ENCODE measurements at places on chromosomes 13 and 19.

DNA sequence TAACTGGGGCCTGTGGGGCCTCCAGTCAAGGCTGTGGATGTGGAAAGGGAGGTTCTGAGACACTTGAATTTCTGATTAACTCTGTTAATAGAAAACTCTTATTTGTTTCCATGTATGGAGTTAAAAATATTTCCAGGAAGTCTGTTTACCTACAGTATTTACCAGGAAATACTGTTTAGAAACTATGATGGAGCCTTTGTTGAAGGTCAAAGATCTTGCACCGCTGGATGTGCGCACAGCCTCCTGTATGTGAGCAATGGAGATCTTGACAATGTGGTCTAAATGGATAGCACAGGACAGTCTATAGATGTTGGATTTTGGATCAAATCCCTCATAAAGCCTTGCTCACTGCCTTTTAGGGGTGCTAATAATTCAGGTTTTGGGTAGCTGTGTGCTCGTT, 268.4 kb downstream of the DLEU7 start:
- DNase-seq, result no peak

DNA sequence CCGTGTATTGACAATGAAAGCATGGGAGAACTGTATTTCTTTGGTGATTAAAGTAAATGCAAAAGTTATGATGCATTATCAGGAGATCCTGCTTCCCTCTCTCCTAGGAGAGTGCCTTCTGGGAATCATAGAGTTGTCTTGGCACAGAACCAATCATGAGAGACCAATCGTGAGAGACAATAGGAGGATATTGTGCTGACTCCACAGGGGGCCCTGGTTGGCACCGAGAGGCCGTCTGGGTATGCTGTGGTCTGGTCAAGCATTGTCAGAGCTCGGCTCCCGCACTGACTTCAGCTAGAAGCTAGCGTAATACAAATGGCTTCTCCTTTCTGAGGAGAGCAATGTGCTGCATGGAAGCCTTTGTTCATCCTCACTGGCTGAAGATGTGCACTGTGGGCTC, 131.5 kb upstream of the GJB6 start:
- DNase-seq, result no peak

- DNase-seq, result no peak
These were observed 8.7 kb upstream of the UBAC2 start for GRCh38 chr13:99191900-99192399.

DNA sequence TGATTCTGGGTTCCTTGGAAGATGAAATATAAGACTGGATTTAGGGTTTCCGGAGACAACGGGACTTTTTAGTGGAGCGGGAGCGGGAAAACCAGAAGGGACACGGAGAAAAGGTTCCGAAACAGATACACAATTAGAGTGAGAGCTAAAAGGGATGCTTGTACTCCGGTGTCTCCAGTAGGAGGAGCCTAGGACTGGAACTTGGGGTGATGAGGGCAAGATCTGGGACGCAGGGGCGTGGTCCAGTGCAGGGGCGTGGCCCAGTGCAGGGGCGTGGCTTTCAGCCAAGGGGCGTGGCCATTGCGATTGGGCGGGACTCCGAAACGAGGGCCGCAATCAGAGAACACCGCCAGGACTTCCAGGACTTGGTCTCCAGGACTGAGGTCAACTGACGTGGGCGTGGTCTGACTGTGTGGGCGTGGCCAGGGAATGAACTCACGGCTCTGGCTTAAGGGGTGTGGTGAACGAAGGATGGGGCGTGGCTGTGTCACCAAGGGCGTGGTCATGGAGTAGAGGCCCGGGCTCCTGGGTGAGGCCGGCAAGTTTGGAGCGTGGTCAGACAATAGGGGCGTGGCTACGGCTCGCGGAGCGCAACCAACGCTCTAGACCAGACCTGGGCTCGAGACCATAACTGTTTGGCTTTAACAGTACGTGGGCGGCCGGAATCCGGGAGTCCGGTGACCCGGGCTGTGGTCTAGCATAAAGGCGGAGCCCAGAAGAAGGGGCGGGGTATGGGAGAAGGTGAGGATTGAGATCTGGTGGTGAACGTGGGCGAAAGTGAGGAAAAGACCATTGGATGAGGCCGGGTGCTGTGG, at the start of gene DKKL1:
TSS of gene DKKL1 (plus strand) at position 610 of the 815 bp plus-strand sequence. CDS start at position 732, 122 bp downstream.
- peak; percentile 48 for DNase-seq

- DNase-seq, result peak; percentile 50
These were observed 23.3 kb downstream of the LYPD4 start for GRCh38 chr19:41821003-41821735.

DNA sequence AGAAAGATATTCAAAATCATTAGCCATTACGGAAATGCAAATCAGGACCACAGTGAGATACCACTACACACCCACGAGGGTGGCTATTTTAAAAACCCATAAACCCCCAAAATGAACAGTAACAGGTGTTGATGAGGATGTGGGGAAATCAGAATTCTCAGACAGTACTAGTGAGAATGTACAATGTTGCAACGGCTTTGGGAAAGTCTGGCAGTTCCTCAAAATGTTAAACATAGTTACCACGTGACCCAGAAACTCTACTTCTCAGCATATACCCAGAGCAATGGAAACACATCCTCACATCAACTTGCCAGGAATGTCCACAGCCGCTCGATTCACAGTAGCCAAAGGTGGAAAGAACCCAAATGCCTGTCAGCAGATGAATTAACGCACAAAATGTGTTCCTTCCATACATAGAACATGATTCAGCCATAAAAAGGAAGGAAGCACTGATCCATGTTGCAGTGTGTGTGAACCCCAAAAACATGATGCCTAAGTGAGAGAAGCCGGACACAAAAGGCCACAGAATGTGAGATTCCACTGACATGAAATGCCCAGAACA, 7.0 kb downstream of the PLVAP start:
- no peak for DNase-seq

DNA sequence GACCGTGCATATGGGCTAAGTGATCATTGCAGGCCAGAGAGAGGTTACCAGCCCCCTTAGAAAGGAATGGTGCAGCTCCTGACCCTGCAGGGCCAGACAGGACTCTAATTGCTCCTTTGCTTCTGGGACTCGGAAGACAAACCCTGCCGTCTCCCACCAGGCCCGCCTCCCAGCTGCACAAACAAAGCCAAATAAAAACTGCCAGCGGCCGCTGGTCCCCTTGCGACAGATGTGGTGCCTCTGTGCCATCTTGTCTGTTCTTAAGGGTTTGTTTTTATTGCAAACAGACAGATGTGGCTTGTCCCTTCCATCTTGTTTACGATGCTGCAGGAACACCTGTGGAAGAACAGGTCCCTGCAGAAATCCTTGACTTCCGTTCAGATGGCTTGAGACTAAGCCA, 434.4 kb upstream of the TSHZ3 start:
- DNase-seq, result no peak

DNA sequence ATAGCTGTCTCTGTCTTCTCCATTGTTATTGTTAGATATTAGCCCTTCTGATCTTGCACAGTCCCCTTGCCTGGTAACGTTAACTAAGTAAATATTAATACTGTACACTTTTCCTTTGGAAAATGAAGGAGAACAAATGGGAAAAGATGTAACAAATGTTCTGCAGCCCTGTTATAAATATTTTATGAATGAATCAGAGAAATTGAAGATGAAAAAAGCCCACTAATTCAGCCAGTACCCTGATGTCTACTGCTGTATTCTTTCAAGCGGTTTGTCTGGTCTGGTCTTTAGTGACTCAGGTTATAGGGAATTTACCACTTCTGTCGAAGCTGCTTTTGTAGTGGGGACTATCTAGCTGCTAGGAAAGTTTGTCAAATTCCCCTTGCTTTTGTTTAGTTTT, 121.0 kb downstream of the COG6 start:
- DNase-seq, result no peak

DNA sequence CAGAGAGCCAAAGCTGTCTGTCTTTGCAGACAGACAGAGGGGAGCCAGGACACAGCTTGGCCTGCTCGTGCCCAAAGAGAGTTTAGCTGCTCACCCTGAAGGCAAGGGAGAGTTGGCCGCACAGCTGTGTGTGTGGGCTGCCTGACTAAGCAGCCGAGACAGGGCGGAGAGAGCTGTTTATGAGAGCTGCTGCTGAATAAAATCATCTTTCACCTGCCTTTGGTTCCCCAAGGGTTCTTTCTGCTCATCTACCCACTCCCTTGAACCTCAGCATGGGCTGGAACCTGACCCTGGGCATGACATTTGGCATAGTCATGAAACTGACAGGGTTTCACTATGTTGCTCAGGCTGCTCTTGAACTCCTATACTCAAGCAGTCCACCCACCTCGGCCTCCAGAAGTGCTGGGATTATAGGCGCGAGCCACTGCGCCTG, 98.2 kb downstream of the RBM26 start:
- no peak for DNase-seq

GRCh38 chr19:11693505-11694499, 44.9 kb downstream of the ZNF823 start:
- DNase-seq, result no peak

DNA sequence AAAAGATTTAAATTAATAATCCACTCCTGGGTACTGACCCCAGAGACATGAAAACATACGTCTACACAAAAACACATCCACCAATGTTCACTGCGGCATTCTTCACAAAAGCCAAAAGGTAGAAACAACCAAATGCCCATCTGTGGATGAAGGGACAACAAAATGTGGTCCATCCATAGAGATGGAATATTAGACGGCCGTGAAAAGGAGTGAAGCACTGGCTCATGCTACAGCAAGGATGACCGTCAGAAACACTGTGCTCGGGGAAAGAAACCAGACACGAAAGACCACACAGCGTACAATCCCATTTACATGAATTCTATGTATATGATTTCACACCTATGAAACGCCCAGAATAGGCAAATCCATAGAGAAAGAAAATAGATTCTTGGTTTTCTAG, 6.1 kb downstream of the RDH13 start:
- no peak for DNase-seq

- no peak for DNase-seq
These were observed 27.7 kb downstream of the DPF1 start for GRCh38 chr19:38196245-38196837.

DNA sequence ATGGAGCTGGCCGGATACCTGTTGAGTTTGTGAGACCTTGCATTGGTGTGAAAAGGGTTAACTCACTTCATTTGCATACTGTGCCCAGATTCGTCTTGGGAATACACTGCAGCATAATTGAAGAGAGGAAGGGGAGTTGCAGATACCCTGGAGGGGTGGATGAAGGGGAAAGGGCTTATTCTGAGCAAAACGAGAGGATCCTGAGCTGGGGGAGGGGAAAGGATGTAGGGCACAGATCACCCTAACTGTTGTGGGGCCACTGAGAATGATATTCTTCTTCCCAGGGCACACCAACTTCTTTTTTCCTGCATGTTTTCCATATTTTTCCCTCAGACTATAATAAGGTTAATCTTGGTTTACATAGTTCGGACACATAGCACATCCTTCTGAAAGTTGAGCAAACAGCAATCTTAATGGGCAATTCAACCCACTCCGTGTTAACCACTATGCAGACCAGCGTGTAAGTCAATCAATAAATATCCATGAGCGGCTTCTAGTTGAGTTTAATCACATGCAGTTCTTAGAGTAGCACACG, 11.7 kb upstream of the PTPRS start:
- DNase-seq, result no peak

DNA sequence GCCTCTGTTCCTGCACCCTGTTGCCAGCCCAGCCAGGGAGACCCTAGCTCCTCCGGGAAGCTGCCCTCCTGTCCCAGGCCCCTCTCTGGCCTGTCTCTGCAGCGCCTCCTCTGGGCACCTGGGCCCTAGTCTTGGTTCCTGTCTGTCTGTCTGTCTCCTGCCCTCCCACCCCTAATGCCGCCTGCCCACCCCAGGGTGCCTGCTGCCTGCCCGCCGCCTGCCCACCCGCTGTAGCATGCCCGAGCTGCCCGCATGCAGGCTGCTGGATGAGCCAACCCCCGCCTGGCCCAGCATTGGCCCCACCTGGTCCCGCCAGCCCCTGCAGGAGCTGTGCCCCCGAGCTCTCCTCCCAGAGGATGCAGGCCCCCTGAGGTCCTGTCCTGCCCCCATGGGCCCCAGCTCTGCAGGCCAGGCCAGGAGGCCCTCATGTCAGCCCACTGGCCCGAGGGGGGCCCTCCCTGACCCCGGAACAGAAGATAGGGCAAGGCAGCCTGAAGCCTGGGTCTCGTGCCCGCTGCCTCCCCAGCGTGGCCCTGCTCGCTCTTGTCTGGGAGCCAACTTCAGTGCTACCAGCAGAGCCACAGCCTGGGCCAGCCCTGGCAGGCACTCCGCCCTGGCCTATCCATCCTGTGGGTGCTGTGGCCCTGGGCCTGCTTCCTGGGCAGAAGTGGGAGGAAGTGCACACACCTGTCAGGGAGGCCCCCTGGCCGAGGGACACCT, 5.2 kb downstream of the MAP2K7 start:
- no peak for DNase-seq

DNA sequence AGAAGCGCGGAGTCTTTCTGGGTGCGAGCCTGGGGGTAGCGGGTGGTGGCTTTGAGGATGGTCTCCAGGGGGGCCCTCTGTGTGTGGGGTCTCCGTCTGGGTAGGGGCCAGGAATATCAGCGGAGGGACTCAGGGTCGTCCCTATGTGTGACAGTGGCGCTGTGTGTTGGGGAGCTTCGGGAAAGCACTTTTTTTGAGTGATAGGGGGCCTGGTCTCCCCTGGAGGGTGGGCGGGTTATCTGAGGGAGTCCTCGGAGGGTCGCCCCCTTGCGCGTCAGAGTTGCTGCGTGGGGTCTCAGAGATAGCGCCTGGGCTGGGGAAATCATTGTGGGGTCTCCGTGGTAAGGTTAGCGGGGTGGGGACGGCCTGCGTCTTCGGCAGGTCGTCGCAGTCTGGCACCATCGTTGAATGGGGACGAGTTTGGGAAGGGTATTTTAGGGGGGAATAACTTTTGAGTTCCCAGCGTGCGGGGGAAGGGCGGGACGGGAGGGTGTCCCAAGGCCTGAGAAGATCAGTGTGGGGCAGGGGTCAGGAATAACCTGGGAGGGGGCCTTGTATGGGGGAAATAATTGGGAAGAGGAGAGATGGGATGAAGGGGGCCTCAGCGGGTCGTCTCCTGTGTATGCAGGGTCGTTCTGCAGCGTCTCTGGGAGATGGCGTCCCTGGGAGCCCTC, 857 bp downstream of the IER2 start:
- no peak for DNase-seq

DNA sequence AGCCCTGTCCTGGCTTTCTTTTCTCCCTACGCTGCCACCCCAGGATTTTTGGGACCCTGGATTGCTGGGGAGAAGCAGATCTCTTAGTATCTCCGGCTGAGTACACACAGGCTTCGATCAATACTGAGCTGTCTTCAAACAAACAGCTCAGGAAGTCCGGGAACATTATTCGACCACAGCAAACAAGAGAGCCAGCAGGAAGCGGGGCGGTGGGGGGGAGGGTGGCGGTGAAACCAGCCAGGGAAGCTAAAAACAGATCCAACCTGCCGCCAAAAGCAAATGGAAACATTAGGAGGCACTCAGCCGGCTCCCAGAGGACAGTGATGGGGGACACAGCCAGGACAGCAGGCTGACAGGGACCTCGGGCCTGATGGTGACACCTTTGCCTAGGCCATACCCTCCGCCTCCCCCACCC, 12.2 kb upstream of the BCAM start:
- no peak for DNase-seq

- peak; percentile 20 for DNase-seq
These were observed 10.6 kb upstream of the ZNF792 start for GRCh38 chr19:34974646-34975045.

- no peak for DNase-seq
These were observed 123.0 kb downstream of the SLC7A1 start for GRCh38 chr13:29472332-29472961.

- no peak for DNase-seq
These were observed 18.5 kb downstream of the POU2F2 start for GRCh38 chr19:42113641-42114348.
